Activated effector memory CD4-positive, alpha-beta T cell treated with Interleukin-2 at 50 U/mL for 16 hours (primary cell): ENCODE measurements at places on chromosomes 5 and 9.

- no peak for DNase-seq
These were observed 1026.9 kb downstream of the PTPRD start for GRCh38 chr9:9585920-9586319.

DNA sequence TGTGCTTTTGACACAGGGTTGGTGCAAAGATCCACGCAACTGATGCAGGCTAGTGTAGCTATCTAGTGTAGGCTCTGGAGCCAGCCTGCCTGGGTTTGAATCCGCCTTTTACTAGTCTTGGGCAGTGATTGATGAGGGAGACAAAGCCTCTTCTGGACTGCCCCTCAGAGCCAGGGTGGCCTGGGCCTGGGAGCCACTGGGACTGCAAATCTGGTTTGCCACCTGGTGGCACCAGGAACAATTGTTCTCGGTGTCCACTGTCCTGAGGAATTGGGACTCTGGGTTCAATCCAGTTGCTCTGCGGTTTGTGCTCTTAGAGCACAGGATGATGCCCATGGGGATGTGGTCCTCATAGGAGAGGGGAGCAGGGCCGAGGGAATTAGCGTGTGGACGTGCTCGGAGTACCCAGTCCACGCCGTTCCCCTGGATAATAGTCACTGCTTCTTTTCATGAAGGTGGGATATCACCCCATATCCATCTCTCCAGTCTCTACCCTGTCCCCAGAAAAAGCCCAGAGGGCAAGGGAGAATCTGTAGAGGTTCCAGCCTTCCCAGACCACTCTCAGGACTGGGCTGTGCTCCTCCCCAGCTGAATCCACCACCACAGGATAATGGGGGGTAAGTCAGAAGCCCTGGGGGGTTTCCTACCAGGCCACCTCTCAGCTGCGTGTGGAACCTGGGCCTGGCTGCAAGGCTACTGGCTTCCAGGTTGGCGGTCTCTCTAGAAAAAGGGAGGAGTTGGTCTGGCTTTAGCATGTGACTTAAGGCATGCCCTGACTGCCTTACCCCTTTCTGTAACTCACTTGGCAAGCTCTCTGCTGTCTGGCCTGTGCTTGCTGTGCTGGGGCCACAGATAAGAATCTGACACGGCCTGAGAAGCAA lies 1.9 kb downstream of the B4GALT7 start:
- no peak for DNase-seq

DNA sequence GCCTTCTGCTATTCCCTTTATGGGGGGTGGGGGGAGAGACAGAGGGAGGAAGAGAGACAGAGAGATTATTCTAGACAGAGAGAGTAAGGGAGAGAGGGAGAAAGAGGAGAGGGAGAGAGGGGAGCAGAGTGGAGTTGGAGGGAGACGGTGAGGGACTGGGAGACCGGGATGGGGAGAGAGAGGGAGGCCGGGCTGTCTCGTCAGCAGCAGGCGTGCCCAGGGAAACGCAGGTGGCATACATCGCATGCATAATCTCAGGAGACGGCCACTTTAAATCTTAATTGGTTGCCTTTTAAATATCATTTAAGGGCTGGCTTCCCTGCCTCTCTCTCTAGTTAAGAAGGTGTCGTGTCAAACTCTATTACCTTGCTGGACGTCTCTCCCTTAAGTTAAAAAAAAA lies 8.4 kb downstream of the IRX4 start:
- no peak for DNase-seq

GRCh38 chr9:14978022-14979000 lies 68.1 kb upstream of the FREM1 start:
- DNase-seq = no peak

- DNase-seq = no peak
These were observed 35.4 kb upstream of the RLN1 start for GRCh38 chr9:5375091-5375490.

- no peak for DNase-seq
These were observed 14.3 kb downstream of the MOCS2 start for GRCh38 chr5:53095217-53095616.

DNA sequence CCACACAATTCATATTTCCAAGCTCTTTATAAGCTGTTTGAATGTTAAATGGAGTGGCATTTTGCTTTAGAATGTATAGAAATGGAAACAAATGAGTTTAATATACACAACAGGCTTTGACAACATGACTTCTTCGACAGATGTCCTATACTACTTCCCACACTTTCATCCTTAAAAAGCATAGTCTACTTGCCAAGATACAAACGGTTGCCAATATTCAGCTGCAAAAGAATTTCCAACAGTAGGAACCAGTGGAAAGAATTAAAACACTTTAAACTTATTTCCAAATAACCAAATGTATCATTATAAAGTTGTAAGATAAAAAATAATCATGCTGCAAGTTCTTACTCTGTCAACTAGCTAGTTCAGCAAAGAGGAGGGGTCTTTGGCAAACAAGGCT lies 456.4 kb downstream of the PDE4D start:
- DNase-seq = no peak

DNA sequence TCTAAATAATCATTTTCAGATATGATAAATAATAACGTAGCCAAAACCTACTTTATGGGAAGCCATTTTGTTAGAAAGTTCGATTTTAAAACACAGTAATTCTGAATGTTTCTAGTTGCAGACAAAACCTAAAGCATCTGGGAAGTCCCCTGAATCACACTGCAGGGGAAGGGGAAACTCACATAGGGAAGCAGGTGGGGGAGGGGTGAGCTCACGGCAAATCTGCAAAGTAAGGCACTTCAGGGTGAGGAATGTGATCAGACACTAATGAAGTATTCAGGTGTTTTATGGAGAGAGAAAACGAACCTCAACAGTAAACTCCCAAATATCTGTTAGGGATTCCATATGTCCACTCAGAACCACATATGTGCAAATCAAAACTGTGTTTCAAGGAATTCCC lies 70.7 kb downstream of the EPB41L4A start:
- DNase-seq = no peak

GRCh38 chr5:64838803-64839202 lies 70.1 kb downstream of the CWC27 start:
- DNase-seq = no peak

DNA sequence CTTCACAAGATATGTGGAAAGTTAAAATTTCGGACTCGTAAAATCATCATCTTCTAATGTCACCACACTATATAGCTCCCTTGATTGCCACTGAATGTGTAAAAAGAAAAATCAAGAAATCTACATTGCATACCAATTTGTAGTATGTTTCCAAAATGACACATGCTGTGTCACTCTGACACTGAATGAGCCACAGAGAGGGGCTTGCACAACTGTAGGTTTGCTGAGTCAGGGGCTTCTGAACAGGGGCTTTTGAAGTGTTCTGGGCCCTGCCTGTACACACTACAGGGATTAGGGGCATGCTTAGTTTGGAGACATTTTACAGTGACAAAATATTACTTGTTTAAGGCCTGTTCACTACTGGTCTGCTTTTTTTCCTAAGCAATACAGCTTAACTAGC lies 234.4 kb upstream of the GRAMD2B start:
- DNase-seq = no peak

DNA sequence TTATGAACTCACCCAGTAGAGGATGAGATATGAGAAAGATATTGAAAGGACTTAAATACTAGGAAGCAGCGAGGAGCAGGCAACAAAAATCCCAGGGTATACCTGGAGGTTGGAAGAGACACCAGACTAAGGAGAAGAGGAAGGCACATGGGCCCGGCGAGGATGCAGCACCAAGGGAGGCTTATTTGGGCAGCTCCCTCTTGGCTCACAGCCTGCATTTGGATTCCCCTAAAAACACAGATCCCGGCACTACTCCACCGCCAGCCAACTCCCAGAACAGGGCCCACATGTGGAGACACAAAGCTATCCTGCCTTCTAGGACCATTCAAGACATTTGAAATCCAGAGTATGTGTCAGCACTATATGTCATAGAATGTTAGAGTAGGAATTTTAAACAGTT lies 199.8 kb upstream of the FBXL7 start:
- no peak for DNase-seq

GRCh38 chr5:125006011-125006685 lies 259.7 kb upstream of the ZNF608 start:
- DNase-seq = no peak

- DNase-seq = no peak
These were observed 24.6 kb upstream of the BARX1 start for GRCh38 chr9:93979721-93980120.

GRCh38 chr9:108033976-108034964 lies 544.7 kb upstream of the KLF4 start:
- no peak for DNase-seq

- no peak for DNase-seq
These were observed 53.2 kb downstream of the SPIN1 start for GRCh38 chr9:88441301-88442007.

GRCh38 chr9:70830618-70831017 lies 290.8 kb downstream of the TRPM3 start:
- no peak for DNase-seq

- DNase-seq = no peak
These were observed 156.9 kb downstream of the PAM start for GRCh38 chr5:102911973-102912372.

- DNase-seq = peak; percentile 96
These were observed at the start of gene ZCCHC7 for GRCh38 chr9:37119907-37120842. Gene ZCCHC7, plus strand, starts transcription at chr9:37120574.

GRCh38 chr5:111997711-111998110 lies 240.7 kb upstream of the NREP start:
- no peak for DNase-seq

DNA sequence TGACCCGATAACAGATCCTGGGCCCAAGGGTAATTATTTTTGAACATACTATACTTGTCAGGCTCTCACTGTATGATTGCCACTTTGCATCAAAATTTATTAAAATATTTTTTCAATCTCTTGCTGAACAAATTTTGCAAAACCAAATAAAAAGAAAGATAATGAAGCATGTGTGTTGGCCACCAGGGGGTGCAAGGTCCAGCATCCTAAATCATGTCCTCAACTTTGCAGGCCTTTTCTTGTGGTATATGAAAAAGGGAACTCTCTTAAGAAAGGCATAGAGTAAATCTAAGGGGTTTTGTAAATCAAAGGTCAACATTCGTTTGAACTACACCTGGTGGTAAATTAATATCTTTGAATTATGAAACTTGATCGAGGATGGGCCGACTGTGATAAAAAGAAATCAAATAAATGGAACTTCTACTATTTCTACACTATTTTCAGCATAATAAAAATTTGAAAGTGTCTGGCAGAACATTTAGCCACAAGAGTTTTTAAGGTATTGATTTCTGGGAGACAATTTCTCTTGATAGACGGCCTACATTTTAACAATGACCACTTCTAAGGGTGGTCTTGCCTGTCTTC lies 676.5 kb downstream of the DMRTA1 start:
- no peak for DNase-seq

- DNase-seq = no peak
These were observed 3.6 kb upstream of the B4GALT1 start for GRCh38 chr9:33170464-33171415.

- no peak for DNase-seq
These were observed 13.4 kb upstream of the CDK5RAP2 start for GRCh38 chr9:120593250-120593954.

GRCh38 chr9:109875495-109876129 lies 95.6 kb downstream of the PALM2AKAP2 start:
- no peak for DNase-seq

GRCh38 chr9:37302277-37302676 lies 120.2 kb upstream of the GRHPR start:
- no peak for DNase-seq

DNA sequence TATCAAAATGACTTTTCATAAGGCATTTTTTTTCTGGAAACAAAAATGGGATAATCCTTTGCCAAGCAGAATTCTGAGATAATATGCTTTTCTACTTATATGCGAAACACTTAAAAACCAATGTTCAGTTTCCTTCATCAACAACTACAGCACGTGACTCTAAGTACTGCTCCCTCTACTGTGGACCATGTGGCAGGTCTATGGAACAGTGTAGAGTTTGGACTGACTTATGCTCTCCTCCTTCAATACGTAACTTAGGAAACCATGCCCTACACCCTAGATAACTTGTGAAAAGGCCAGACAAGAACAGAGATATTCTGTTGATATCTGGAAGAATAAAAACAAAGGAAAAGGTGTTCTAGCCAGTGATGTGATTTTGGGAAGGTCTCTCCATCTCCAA lies 111.3 kb upstream of the GNA14 start:
- no peak for DNase-seq

DNA sequence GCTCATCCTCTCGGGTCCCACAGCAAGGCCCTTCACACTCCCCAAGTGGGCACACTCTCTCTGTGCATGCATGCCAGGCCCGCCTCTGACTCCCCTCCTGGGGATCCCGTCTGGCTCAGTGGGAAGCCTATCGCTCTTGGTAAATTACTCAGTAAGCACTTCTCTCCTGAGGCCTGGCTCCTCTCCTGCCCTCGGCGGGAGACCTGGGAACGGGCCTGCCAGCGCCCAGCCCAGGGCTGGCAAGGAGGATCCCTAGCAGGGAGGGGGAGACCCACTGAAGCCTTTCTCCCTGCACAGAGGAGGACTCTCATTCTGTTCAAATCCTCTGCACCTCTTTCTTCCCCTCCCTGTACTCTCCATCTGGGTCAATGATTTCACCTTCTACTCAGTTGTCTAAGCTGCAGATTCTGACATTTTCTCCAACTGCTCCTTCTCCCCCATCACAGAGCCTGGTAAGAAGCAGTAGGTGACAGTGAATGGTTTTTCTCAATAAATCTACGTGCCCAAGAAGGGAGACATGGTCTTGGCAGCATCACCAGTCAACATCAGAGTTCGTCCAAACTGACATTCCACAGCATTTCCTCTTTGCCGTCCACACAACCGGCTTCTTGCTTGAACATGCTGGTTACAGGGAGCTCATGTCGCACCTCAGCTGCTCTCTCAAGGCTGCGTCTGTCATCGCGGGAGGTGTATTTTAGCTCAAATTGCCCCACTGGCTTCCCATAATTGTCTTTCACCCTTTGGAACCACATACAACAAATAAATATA lies 81.9 kb downstream of the GPR21 start:
- no peak for DNase-seq

DNA sequence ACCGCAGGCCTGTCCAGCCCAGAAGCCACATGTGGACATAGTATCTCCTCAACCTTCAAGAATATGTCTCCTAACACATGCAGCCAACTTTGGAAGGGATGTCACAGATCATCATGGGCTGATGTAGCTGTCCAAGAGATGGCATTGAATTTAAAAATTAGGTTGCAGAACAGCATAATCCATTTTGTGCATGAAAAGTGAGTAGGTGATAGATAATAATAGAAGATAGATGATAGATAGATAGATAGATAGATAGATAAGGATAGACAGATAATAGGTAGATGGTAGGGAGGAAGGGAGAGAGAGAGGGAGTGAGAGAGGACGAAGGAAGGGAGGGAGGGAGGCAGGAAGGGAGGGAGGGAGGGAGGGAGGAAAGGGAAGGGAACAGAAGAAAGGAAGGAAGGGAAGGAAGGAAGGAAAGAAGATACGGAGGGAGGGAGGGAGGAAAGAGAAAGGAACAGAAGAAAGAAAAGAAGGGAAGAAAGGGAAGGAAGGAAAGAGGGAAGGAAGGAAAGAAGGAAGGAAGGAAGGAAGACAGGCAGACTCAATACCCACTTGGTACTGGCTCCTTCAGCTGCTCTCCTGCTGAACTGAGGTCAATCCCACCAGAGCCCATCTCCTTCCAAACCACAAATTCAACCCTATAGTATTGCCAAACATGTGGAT lies 28.9 kb upstream of the ERGIC1 start:
- no peak for DNase-seq

- no peak for DNase-seq
These were observed 8.2 kb upstream of the OR13D1 start for GRCh38 chr9:104686081-104686480.

GRCh38 chr9:130431536-130432303 lies 13.0 kb upstream of the ASS1 start:
- DNase-seq = no peak
